NCI-H1436 treated with DMSO at 0.1 percent for 48 hours (cell line): ENCODE measurements at places on chromosomes 12 and 14.

- DNase-seq = no peak
Observed at GRCh38 chr12:41769810-41770209, 374.9 kb downstream of the GXYLT1 start.

DNA sequence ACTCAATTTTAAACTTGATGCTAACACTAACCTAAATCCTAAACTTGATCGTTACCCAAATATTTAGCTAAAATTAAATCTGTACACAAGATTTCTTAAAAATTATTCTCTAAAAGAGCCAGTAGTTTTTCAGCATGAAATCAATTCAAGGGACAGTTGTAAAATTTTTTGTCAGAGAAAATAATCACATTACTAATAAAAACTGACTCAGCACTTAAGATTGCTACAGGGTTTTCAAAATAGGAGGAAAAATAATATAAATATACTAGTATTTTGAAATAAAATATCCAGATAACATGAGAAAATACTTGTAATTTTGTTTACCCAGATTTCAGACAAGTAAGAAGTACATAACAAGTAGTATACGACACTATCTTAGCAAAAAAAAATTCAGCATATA is 1268.1 kb upstream of the USP15 start:
- DNase-seq = no peak

GRCh38 chr12:27906127-27906500 is 66.4 kb downstream of the PTHLH start:
- no peak for DNase-seq

DNA sequence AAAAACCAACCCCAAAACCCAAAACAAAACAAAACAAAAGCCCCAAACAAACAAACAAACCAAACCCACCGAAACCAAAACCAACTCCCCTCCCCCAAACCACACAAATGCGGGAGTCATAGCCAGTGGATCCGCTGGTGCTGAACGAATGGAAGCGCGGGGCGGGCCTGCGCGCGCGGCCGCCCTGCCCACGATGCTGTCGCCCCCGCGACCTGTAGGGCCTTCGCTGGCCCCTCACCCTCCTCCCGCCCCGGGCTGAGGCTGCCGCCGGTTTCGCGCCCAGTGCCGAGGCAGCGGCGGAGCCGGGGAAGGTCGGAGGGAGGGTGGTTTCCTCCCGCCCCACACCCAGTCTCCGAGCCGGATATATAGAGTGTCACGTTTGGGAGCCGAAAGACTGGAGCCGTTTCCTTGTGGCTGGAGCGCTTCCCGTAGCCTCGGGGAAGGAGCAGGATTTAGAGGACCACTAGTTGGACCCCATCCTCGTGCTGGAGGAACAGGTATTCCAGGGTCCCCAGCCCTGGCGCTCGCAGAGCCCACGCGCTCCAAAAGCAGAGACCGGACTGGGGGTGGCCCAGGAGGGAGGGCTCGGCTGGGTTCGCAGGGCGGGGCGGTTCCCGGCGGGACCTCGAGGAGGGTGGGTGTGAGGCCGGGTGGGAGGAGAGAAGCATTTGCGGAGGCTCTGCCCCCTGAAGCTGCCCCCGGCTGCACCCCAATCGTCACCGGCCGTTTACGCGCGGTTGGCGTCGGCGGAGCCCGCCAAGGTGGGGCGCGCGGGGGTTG is at the start of gene FAR2:
FAR2 (plus strand) TSS at position 368 of the 780 bp plus-strand sequence. CDS start 121,172 bp downstream, outside the sequence.
- no peak for DNase-seq

GRCh38 chr12:51714666-51715065 is 123.6 kb downstream of the SCN8A start:
- no peak for DNase-seq
